ENCODE measurements at places on chromosomes 3 and 15.

GRCh38 chr3:148694116-148694515, 3.6 kb upstream of the AGTR1 start:
- DNase-seq = no peak

DNA sequence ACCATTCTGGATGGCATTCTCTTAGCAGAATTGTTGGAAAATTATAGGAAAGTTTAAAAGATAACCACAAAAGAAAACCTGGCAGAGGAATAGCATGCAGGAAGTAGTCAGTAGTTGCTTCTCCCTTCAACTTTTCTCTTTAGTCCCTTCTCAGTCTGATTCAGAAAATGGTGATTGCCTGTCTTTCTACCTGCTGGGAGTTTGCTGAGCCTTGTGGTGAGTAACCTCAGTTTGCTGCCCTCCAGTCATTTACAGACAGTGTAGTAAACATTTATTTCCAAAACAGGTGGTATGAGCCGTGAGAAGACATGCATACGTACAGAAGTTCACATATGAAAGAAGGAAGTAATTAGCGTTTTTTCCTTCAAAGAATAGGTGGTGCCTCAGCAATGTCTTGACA, 224.7 kb upstream of the POU1F1 start:
- DNase-seq = no peak

DNA sequence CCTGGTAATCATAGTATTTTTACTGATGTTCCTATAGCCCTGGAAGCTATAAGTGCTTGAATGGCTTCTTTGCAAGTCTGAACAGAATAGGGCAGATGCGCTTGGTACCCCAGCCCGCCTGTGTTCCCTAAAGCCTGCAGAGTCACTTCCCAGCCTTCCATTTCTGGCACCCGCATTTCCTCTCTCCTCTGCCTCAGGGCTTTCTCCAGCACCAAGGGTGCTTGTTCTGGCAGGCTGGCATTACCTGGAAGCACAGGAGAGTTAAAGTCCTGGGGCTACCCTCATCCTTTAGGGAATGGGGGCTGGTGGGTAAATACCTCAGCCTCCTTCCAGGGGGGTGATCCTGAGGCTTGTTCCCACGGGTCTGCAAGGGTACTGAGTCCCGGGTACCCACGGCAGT, 7.4 kb upstream of the CHRNA3 start:
- no peak for DNase-seq

GRCh38 chr15:64038878-64039610, 7.2 kb downstream of the DAPK2 start:
- DNase-seq = no peak

GRCh38 chr3:11146773-11147660, 7.3 kb upstream of the HRH1 start:
- no peak for DNase-seq

GRCh38 chr3:149850787-149851584, 38.0 kb downstream of the RNF13 start:
- DNase-seq = no peak

GRCh38 chr15:46701346-46701745, 1016.0 kb upstream of the SEMA6D start:
- DNase-seq = no peak

DNA sequence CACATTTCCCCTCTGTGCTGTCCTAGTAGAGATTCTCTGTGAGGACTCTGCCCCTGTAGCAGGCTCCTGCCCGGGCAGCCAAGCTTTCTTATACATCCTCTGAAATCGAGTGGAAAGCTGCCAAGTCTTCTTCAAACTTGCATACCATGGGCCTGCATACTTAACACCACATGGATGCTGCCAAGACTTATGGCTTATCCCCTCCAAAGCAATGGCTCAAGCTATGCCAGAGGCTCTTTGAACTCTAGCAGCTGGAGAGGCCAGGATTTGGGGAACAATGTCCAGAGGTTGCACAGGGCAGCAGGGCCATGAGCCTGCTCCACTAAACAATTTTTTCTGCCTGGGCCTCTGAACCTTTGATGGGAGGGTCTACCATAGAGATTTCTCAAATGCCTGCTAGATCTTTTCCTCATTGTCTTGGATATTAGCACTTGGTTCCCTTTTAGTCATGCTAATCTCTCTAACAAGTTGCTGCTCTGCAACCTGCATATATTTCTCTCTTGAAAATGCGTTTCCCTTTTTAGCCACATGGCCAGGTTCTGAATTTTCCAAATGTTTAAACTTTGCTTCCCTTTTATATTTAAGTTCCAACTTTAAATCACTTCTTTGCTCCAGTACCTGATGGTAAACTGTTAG, 6.1 kb upstream of the PLSCR4 start:
- no peak for DNase-seq

DNA sequence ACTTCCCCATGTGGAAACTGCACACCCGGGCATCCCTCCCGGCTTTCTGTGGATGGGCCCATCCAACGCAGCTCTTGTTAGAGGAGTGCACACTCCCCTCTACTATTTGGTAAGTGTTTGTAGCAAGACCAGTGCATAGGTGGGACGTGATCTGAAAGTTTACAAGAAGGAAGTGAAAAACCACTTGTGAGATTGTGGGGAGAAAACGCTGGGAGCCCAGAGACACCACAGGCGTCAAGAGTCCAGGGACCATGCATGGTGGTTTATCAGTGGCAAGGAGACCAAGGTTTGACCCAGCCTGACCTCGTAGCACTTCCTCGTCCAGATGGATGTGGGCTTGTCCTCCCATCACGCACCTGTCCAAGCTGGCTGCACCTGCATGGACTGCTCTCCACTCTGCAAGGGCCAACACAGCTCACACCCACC, 51.6 kb downstream of the ATP10A start:
- no peak for DNase-seq

DNA sequence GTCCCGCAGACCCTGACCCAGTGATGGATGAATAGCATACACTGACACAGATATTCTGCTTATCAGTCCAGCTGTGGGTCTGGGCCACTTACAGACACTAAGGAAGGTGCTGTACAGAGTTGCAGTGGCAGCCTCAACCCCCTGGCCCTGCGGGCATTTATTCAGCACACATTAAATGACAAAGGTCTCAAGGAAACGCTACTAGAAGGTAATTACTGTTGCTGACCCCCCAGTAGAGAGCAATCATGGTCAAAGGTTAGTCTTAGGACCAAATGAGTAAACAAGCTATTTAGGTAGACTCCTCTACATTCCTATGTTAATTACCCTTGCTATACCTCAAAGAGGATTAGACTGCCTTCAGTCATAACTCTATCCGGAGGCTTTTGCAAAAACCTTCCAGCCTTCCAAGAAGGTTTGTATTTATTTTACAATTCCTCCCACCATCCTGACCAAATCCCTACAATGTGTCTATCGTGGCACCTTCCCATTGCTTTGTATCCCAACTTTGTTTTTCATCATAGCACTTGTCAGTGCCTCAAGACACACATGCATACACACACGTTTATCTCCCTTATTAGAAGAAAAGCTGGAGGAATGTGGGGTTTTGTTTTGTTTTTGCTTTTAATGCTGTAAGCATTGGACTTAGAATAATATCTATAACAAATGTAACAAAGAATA, 227.9 kb downstream of the PYDC2 start:
- DNase-seq = no peak

DNA sequence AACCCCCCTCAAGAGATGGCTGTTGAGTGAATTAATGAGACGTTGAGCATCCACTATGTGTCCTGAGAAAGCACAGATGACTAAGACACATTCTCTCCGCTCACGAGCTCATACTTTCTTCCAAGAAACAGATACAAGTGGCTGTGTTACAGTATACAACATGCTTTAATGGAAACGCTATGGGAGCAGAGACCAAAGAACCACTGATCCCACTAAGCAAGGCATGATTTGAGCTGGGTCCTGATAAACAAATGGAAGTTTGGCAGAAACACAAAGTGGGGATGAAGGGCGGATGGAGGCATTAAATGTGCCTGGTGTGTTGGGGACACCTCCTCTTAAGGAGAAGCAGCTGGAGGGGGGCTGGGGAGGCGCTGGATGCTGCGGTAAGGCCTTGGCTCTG, 129.4 kb downstream of the UACA start:
- DNase-seq = no peak

DNA sequence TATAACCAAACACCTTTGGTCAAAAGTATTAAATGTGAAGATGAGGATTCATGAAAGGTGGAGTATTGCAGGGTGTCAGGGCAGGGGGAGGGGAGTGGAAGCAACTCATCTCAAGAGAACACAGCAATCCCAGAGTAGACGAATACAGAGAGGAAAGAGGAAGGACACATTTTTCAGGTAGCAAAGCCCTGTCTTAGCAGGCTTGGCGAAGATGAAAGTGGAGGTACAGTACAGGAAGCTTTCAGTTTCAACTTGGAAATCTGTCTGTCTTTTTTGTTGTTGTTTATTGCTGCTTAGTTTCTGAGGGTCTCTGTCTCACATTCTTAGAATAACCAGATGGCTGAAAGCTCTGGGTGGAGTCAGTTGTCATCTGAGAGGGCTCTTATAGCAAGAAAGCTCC, 80.8 kb upstream of the GPR149 start:
- no peak for DNase-seq

Measured in Calu3 (cell line).